ENCODE measurements at places on chromosomes 1 and 21.

DNA sequence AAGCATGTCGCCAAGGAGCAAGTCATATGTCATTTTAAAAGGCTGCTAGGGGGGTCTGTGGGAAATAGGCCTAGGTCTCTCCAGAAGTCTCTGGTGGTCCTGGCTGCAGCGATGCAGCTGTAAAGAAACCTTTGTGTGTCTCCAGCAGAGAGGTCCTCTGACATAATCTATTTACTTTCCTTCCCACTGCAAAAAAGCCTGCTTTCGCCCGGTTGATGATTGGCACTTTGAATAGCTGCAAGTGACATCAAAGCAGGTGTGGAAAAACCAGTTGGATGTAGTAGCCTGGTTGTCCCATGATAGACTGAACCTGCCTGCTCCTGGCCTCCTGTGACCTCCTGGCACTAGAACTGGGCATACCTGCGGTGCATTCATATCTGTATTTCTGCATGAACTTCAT is 13.8 kb downstream of the RASSF5 start:
- DNase-seq: no peak

DNA sequence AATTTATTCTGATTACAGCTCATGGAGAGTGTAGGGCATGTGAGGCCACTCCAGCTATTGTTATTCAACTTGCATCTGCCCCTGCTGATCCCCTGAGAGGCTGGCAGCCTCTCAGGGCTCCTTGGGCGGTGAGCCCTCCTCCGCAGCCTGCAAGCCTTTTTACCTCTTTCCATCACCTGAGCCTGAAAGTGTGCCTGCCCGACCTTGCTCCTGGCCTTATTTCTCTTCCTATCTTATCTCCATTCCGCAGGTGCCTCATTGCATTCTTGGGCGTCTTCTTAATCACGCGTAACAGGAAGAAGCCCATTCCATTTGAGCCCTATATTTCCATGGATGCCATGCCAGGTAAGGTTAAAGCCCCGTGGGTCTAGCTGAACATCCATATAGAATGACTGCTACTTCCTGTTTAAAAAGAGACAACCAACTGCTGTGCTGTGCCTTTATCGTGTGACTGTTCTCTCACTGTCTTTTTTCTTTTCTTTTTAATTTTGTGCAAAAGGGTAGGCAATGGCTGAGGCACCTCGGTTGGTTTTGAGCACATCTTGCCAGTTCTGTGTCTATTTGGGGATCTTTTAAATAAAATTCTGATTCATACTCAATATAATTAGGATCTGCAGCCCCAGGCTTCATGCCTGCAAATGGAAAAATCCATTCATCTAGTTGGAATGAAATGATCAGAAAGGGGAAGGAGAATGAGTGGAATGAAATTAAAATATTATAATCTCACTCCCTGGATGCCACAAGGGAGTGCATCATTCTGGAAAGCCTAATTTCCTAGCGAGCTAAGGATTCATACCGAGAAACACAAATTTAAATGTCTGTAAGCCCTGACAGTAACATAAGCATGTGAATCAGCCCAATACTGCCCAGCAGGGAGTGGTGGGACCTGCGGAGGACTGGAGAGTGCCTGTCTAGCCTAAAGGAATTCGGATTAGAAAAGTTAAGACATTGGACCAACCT is 38.6 kb upstream of the RCAN3 start:
- DNase-seq: peak; percentile 68

GRCh38 chr1:152760551-152761190 is 2.8 kb downstream of the KPRP start:
- DNase-seq: no peak

GRCh38 chr1:25987951-25988350 is 9.9 kb downstream of the PAFAH2 start:
- no peak for DNase-seq

DNA sequence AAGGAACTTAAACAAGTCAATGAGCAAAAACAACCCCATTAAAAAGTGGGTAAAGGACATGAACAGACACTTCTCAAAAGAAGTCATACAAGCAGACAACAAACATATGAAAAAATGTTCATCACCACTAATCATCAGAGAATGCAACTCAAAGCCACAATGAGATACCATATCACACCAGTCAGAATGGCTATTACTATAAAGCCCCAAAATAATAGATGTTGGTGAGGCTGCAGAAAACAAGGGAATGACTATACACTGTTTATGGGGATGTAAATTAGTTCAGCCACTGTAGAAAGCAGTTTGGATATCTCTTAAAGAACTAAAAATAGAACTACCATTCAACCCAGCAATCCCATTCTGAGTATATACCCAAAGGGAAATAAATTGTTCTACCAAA is 51.2 kb downstream of the MRPL39 start:
- DNase-seq: no peak

DNA sequence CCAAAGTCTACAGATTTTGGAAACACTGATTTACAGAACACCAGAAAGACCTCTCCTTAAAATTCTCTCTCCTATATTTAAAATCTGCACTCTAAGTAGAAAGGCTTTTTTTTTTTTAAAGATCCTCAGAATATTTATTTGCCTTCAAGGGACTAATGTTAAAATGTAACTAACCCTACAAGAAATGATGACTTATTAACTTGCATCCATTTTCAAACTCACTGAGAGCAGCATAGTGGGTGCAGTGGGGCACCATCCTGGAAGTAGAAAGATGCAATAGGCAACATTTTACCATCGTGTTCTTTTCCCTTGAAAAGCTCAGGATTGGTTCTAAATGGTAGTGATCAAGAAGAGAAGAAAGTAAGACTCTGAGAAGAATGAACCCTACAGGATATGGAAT is 498.1 kb downstream of the NEGR1 start:
- no peak for DNase-seq

DNA sequence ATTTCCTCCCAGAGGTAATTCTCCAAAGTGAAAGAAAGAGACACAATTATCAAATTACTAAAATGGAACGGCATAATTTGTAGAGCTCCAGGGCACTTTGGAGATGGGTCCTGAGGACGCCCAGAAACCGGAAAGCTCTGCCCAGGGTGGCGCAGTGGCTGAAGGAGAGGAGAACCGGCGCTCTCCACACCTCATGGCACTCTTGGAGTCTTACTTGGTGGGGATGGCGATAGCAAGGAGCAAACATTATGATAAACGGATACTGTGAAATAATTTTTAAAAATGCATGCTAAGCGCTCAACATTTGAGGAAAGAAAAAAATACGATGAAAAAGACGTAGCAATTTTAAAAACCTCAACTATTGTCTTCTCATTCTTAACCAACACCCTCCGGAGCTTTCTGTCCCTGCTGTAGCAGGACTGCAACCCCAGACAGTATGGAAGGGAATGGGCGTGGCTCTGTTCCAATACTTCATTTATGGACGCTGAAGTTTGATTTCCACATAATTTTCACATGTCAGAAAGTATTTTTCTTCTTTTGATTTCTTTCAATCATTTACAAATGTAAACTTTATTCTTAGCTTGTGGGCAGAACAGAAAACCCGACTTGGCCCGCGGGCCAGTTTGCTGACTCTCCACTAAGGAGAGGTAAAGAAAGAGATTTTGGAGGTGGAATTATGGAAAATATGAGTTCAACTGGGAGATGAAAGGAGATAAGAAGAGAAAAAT is 1.1 kb downstream of the S100A11 start:
- no peak for DNase-seq

DNA sequence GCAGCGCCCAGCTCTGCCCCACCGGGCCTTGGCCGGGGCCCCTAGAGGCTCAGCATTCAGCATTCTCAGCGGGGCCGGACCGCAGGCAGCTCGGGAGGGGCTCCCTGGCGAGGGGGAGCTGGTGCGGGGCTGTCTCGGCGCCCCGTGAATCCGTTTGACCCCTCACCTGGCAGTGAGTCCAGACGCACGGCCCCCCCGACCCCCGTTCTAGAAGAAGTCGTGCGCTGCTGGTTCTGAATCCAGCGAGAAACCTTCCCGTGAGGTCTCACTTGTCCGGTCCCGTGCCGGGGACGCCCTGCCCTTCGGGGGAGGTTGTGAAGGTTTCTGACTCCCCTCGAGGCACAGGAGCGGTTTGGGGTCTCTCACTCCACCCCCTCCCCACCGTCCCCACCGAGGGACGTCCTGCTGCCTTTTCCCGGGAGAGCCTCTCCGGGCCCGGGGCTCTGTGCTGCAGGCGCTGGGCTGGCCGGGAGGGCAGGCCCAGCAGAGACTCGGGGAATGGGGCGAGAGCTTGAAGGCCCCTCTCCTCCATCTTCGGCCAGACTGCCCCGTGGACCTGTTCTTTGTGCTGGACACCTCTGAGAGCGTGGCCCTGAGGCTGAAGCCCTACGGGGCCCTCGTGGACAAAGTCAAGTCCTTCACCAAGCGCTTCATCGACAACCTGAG is 655 bp downstream of the COL6A1 start:
- no peak for DNase-seq

GRCh38 chr1:199302554-199302953 is 663.7 kb downstream of the PTPRC start:
- no peak for DNase-seq

GRCh38 chr1:229710746-229711145 is 84.7 kb downstream of the URB2 start:
- DNase-seq: no peak

DNA sequence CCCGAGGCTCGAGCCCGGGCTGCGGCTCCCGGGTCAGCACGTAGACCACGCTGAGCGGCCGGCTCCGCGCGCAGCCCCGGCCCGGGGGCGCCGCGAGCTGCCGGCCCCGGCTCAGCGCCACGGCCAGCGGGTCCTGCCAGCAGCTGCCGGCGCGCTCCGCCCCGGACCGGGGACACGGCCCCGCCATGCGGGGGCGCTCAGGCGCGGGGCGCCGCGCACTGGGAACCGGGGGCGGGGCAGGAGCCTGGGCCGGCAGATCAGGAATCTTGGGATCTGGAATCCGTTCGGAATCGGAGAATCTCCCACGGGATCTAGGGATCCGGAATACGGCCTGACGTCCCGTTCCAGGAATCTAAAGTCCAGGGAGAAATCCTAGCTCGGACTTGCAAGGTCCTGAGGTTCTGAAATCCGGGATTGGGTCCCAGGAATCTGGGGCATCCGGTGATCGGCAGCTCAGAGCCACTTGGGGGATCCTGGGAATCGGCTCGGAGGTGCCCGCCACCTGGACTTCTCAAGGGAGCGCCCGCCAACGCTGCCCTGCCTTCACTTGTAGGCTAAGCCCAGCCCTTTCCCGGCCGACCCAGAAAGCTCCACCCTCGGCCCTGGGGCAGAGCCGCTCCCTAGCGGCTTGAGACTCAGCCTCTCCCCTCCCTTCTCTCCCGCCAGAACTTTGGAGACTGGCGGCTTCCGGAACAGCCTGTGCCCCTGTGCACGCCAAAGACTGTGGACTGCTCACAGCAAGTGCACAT is at the start of gene MAP3K6:
MAP3K6 (minus strand) TSS at position 551 of the 749 bp plus-strand sequence; CDS start at position 187, 364 bp downstream.
- DNase-seq: peak; percentile 9

- DNase-seq: no peak
Observed at GRCh38 chr1:25820247-25821111, 725 bp downstream of the MTFR1L start.

GRCh38 chr1:211577819-211578639 is 932 bp downstream of the SLC30A1 start:
- no peak for DNase-seq

DNA sequence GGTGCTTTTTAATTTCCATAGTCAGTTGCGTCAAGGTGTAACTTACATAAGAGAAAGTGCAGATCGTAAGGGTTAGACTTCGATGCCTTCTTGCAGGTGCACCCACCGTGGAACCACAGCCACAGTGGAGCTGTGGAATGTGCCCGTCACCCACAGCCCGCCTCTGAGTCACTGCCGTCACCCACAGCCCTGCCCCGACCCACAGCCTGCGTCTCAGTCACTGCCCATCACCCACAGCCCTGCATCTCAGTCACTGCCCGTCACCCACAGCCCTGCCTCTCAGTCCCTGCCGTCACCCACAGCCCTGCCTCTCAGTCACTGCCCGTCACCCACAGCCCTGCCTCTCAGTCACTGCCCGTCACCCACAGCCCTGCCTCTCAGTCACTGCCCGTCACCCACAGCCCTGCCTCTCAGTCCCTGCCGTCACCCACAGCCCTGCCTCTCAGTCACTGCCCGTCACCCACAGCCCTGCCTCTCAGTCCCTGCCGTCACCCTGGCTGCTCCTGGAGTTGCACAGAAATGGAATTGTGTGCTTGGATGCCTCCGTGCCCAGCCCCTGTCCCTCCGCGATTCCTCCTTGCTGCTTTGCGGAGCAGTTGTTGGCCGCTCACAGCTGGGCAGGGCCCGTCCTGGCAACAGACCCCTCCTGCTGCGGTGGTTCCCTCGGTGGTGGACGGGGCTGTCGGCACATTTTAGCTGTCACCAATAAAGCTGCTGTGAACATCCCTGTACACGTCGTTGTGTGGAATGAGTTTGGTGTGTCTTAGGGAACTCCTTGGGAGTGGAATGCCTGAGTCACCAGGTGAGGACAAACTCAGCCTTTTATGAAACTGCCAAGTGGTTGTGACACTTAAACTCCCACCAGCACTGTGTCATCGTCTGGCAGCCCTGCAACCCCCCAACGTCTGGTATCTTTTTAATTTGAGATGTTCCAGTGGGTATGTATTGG is 44.9 kb upstream of the COL6A2 start:
- no peak for DNase-seq

DNA sequence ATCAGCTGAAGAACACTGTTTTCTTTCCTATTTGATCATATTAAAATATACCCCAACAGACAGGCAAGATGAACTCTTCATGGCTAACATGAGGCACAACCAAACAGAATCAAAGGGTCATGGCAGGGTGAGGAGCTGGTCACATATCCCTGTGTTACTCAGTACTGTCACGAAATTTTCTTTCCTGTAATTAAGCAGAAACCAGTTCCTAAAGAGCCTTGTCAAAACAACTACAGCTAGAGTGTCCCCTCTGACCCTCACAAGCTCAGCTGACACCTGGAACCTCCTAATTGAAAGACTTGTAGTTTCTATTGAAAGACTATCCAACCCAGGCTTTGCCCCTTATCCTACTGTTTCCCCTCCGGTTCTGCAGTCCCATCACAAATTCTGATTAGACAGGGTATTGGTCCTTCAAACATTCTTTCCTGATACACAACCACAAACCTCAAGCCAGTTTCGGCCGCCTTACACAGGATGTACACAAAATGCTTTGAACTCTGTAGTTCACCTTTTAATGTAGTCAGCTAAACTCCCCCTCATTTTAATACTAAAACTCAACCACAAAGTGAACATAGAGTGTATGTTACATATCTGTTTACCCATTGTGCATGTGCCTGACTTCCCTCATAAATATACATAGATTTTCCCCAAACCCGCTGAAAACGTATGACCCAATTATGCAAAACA is 651.9 kb downstream of the MRPL39 start:
- DNase-seq: no peak

GRCh38 chr1:172672720-172673119 is 13.8 kb downstream of the FASLG start:
- DNase-seq: no peak

GRCh38 chr1:94697839-94698238 is 122.3 kb upstream of the SLC44A3 start:
- no peak for DNase-seq

Measured in NCI-H187 treated with DMSO at 0.1 percent for 48 hours (cell line).